Keratinocyte (primary cell): ENCODE measurements at places on chromosomes 11 and 22.
A peak's percentile ranks its signal among the peaks of the same experiment; 100 is the strongest.

GRCh38 chr22:20219667-20220628 lies 48.2 kb downstream of the RTN4R start:
- DNase-seq, result no peak

- no peak for DNase-seq
Measured at GRCh38 chr11:24386546-24387397, 110.1 kb upstream of the LUZP2 start.

DNA sequence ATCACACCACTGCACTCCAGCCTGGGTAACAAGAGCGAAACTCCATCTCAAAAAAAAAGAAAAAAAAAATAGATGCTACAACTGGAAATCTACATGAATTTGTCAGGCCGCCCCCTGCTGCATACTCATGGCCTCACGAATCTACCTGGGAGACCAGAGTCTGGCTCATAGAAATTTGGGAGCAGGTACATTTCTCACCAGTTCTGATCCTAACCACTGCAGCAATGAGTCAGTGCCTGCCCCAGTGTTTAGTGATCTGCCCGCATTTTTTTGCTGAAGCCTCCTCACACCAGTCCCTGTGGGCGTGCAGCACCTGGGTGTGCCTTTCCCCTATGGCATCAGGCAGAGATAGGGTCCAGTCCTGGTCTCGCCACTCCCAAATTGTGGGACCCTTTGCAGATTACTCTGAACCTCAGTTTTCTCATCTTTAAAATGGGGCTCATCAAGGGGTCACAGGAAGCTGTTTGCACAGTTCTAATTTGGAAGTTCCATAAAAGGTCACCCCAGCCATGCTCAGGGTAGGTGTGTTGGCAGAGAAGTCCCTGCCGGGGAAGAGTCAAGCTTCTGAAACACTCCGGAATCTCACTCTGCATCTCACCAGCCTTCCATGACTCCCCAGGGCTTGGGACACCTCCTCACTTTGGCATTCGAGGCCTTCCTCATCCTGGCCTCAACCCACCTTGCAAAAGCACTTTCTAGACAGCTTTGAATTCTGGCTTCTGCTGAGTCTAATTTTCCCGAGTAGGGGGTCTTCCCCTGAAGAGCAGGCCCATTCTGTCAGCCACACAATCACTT lies 39.3 kb upstream of the LINC01488 start:
- peak; percentile 49 for DNase-seq

DNA sequence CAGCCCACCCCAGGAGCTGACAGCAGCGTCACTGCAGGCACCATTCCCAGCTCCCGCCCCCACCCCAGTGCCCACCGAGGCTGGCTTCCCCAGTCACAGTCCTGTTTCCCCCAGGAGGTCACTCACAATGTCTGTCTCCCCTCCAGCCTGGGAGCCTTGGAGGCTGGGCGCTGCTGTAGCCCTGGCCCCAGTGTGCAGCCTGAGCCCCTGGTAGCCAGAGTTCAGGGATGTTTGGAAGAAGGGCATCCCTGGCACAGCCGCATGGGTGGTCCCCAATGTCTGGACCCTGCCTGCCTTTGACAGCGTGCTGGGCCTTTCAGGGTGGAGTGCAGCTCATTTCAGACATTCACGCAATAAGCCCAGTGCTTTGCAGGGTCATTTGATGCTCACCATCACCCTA lies 4.3 kb downstream of the CAPN5 start:
- no peak for DNase-seq

DNA sequence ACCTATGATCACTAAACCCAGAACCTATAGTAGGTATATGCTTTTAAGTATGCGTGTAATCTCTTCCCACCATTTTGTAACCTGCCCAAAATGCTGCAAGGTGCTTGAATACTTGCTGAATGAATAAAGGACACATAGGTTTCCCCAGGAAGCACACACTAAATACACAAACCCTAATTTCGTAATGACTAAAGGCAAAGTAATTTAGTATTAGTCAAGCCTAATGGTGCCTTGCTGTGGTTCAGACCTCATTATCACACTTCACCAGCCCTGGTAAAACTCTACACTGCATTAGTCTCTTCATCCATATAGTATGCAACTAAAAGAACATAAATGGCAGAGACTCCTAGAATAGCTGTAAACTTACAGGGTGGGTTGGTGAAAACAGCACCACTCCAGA lies 289.0 kb upstream of the PITPNB start:
- no peak for DNase-seq

- DNase-seq, result no peak
Measured at GRCh38 chr11:87125257-87125656, 87.5 kb downstream of the TMEM135 start.

DNA sequence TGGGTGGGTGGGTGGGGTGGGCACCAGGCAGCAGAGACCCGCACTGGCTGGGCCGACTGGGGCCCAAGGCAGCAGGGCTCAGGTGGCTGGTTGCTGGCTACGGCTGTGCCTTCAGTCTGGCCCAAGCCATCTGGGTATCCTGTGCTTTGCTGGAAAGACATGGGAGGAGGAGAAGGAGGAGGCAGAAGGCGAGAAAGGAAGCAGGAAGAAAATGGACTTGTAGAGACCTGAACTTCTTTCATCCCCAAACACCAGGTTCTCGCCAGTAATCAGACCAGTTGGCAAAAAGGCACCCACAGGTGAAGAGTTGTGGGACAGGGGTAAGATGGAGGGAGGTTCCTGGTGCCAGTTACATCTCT lies 78.8 kb downstream of the IGLL1 start:
- DNase-seq, result no peak
